Kasumi-1 (cell line): ENCODE measurements at places on chromosomes 7 and 10.

DNA sequence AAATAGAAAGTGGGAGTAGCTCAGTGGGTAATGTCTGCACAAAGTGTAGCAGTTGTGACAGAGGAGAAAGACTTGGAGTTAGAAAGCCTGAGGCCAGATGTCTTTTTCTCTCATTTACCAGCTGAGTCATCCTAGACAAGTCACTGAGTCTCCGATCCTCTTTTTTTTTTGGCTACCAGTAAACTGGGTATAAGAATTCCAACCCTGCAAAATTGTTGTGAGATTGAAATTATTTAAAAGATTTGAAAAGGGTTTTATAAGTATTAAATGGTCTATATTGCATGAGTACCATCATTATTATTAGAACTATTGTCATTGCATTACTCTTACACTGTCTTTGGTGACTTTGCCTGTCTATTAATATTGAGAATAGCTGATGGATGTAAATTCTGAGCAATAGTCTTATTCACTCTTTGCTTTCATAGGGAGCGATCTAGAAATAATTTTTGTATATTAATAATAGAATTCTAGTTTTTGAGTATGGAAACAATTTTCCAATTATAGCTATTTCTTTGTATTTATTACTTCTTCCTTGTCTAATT is 74.0 kb downstream of the ARID5B start:
- peak; percentile 36 for DNase-seq

DNA sequence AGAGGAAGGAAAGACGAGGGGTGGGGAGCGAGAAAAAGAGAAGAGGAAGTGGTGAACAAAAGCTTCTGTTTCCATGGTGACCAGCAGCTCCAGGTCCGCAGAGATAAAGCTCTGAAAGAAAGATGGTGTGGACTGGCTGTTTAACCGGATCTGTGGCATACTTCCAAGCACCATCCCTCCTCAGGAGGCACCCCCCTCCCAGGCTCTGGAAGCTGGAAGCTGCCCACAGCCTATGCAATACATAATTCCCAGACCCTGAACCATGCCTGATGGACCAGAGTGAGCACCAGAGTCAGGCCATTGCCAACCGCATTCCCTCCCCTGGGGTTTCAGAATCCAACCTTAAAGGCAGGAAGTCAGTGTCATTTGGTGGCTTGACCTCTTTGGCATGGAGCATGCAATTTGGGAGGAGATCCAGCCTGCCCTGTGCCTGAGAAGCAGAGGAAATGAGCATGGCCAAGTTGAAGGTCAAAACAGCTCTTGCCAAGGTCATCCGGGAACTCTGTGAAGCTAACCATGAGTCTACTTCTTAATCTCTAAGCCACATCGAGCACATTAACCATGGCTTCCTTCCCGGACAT is 22.2 kb upstream of the CPXM2 start:
- DNase-seq = no peak

DNA sequence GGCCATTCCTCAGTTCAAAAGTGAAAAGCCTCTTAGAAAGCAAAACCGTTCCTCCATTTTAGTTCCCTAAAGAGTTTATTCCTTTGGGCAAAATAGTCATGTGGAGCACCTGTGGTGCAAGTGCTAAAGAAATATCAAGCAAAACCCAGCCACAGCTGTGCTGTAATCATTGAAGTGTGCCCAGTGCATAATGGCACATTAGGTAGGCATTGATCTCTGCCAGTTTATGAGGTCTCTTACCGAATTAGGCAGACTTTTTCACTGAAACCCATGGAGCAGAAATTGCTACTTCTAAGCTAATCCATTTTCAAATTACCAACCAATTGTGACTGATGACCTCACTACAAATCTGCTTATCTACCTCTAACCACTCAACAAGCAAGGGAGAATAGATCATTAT is 97.2 kb upstream of the SEMA3A start:
- no peak for DNase-seq

GRCh38 chr7:155090684-155091083 is 20.6 kb downstream of the HTR5A start:
- DNase-seq = no peak

DNA sequence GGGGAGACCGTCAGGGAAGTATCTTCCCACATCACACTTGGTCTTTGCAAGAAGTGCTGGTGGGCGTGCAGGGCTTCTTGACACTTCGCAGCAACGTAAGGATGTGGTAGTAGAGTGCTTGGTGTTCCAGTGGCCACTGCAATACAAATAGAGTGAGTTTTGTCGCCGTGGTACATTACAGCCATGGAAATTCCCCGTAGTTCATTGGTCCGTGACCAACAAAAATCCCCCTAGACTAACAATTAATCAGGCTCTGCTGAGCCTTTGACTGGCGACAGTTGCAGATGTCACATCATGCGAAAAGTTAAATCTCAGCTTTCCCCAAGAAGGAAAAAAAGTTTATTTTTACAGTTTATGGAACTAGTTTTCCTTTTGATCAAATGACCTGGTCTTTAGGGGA is 134.7 kb downstream of the MGMT start:
- DNase-seq = no peak

GRCh38 chr7:19109000-19109946 is 8.2 kb downstream of the TWIST1 start:
- no peak for DNase-seq

DNA sequence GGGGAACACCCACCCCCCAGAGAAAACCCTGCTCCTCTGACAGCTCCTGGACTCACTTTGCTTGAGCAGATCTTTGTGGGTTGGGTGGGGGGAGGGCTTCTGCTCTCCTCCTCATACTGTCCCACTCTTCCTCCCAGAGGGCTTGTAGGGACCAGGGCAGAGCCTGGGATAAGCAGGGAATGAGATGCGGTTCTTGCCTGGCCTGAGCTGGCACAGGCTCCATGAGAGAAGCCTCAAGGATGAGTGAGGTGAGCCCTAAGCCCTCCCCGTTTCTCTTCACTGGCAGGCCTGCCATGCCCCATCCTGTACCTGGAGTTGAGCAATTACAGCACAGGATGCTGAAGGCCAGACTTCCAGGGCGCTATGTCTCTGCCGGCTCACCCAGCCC is 134.7 kb downstream of the ADAM12 start:
- DNase-seq = no peak

DNA sequence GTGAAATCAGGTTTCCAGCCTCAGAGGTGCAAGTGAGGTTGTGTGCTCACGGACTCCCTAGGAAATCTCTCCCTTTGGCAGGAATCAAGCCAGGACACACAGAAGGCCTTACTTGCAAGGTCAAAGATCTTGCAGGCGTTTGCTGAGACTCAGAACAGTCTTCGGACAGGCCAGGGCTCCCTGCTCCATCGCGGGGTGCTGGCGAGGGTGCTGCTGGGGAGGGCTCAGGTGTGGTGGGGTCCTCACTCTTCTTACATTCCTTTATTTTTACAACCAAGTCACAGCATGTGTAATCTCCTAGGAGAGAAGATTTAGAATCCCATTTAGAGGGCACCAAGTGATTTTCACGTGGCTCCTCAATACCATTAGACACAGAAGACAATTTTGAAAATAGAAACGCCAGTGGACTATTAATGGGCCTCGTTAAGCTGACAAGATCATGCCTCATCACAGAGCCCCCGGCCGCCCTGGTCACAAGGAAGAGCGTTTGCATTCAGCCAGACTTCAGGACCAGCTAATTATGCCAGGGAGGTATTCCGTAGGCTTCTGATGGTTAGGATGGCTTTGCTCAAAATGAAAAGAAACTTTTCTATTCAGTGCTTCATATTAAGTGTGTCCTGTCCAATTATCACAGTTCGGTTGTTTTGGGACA is 73.1 kb upstream of the ADAM12 start:
- no peak for DNase-seq

- DNase-seq = no peak
Measured at GRCh38 chr10:662686-663465, 26.6 kb downstream of the DIP2C start.

DNA sequence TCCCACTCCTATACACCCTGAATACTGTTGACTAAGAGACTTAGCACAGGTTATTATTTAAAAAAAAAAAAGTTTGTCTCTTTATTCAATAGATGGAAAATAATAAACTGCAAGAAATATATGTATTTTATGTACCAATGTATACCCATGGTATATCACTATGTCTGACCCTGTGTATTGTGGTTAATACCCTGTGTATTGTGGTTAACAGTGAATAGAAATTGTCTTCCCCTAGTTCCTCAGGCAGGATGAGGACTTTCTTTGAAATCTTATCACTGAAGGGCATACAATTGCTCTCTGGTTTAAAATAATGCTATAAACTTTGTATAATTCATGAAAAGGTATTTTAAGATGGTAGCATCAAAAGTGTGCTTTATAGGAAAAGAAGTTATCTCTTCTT is 80.0 kb upstream of the TMEM106B start:
- no peak for DNase-seq

DNA sequence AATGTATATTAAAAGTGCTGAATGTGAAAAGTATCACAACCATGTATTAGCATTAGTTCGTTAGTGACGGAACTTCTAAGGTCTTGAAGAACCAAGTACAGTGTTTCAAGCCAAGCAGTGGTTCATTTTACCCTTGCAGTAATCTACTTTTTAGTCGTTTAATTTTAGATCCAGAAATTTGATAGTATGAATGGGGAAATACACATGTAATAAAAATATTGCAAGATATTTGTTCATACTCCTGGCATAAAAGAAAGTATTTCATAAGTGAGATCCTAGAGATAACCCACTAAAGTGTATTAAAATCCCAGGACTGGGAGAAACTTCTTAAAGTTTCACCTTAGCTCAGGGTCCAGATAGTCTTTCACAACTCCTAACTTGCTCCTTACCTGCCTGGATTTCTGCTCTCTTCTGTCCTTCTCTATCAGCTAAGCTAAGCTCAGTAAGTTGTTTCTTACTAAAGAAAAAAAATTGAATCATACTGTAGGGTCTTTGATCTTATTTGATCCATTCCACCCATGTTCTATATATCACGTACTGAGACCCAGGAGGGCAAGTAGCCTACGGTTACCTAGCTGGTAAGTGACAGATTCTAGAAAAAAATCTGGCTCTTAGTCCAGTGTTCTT is 1.5 kb downstream of the BCAP29 start:
- no peak for DNase-seq

DNA sequence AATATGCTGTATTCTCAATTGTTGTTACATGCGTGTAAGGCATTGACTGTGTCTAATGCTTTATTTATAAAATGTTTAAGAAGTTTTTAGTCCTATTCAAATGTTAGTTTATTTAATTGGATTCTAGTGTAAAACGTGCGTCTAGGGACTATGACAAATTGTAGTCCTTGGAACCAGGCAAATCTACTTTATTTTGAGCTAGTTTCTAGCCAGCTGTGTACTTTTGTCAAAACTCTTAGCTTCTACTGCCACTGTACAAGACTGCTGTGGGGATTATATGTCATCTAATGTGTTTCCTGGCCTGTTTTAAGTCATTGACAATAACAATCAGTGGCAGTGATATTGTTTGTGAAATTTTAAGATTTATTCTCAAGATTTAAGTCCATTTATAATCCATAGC is 220.5 kb upstream of the SEMA3D start:
- no peak for DNase-seq

- DNase-seq = no peak
Measured at GRCh38 chr7:51012569-51013217, 230.0 kb upstream of the GRB10 start.

- DNase-seq = no peak
Measured at GRCh38 chr7:95675016-95675415, 78.7 kb upstream of the PDK4 start.

DNA sequence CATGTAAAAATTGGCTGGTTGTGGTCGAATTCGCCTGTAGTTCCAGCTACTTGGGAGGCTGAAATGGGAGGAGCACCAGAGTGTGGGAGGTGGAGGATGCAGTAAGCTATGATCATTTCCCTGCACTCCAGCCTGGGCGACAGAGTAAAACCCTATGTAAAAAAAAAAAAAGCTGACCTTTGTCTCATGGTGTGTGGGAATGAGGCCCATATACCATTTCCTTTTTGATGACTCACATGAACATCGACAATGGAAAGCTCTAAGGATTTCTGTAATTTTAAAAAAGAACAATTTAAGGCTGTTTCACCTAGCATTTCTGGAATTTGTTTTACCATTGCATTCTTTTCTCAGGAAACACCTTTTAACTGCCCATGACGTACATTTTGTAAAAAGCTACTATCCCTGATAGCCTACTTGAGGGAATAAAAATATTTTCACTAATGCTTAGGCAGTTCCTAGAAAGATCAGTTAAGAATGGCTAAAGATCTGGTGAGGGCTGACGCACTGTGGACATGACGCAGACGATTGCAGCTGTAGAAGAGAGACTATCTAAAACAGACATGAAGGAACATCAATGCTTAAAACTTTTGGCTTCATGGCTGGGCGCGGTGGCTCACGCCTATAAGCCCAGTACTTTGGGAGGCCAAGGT is 400.6 kb upstream of the IGFBP3 start:
- DNase-seq = no peak

DNA sequence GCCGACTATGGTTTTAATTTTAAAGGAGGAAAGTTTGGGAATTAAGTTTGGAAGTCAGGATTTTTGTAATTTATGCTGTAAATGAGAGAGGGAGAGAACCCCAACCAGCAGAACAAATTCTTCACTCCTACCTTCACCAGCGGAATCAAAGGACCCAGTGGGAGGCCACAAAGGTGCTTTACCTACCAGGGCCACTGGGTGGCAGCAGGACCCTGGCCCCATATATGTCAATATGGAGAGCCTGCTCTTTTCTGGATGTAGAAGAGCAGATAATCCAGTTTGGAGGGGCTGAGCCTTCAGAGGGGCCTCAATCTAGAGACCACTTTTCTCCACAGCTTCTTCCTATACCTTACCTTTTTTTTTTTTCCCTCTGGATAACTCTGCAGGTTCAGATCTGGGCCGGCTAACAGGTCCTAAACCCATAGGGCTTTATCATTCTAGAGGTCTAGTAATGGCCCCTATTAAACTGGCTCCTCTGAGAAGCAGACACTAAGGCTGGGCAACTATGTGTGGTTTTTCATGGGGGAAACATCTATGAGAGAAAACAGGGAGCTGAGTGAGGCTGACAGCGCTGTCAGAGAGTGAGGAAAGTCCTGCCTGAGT is 8.5 kb upstream of the SCD start:
- peak; percentile 83 for DNase-seq
